Dorsolateral prefrontal cortex (tissue), 122 donors: ENCODE measurements at places on chromosomes 11 and 22.

DNA sequence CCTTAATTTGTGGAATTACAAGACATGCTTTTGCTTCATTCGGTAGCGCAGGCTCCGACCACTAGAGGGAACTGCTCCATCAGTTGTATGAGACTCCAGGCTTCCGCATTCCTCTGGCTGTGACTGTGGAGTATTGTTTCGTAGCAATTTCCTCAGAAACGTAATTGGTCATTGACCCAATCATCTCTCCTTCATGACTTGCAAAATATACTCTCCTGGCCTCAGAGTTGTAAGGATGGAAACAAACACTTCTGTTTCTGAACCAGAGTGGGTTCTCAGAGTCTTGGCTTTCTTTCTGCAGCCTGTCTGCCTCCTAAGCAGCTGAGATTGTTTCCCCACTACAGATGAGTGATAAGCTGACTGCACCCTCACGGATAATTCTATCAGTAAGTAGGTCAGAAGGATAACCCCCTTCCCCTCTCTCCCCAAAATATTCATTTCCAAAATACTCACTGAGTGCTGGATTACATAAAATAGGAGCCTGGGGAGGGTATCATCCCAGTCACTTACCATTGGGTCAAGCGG is 146.8 kb upstream of the ZC3H12C start:
- DNase-seq = peak; percentile 93

GRCh38 chr11:75673977-75674582 is 5.2 kb upstream of the MAP6 start:
- DNase-seq = no peak

DNA sequence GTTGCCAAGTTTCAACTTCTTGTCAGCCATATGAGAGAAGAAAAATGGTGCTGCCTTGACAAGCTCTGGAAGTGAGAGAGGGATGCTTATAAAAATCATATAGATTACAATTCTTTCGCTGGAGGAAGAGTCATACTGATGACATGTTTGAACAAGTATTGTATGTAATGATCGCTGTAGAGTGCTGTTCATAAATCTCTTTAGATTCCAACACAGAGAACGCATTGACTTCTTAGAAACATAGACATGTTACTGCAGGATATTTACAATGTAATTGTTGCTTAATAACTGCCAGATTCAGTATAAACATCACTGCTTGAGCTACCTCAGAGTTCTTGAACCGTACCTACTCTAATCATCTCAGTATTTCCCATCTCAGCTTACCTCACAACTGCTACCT is 571.6 kb downstream of the LUZP2 start:
- DNase-seq = no peak

DNA sequence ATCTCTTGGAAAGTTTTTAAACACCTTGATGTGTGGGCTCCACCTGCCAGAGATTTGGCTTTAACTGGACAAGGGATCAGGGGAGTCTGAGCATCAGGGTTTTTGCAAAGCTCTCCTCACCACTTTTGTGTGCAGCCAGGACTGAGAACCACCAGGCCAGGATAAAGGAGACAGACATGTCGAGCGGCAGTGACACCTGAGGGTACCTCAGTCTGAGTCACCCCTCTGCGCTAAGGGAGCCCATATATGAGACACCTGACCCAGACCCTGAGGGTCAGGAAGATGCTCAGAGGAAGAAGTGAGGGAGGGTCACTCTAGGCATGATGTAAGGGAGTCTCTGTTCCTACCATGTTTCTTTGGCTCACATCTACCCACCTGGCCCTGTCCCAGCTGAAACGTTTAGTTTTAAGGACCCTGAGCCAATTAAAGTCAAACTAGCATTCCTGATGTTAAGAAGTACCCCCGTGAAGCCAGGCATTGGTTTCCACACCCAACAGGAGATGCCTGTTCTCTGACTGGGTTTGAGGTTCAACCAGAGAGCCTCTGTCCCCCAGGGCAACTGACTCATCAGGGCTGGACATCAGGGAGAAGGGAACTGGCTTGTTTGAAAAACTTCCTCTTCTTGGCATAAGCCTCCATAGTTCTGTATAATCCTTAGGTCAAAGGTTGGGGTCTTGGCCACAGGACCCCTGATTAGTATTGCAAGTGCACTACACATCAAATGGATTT is 72.4 kb upstream of the BIRC3 start:
- DNase-seq = no peak

DNA sequence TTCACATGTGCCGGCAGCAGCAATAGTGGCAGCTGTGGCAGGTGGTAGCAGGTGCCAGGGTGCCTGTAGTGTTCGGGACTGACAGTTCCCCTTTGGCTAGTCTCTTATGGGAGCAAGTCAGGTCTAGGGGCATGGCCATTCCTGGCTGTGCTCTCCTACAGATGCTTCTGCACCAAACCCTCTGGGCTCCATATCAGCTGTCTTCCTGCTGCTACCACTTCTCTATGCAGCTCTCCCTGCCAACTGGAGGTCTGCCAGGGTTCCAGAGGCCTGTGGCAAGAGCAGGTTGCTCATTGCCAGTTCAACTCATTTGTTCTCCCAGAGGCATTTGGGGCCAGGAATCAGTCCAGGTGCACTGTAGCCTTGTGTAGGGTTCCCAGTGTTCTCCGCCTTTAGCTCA is 473.7 kb downstream of the JRKL start:
- no peak for DNase-seq

DNA sequence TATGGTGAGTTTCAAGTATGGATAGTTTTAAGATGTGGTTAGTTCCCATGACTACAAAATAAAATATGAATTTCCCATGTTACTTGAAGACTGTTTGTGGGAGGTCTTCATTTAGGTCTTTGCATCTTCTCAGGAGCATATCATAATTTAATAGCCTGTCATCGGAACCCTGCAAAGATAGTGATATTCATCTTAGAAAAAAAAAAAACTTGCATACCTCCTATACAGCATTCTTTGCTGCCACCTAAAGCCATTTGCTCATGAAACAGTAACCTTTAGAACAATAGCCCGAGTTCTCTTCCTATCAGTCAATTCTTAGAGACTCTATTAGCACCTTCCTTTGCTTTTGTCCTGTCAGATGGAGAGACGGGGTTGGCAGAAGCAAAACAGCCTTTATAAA is 75.3 kb downstream of the ARFGAP2 start:
- no peak for DNase-seq

GRCh38 chr11:14055936-14056335 is 93.4 kb downstream of the SPON1 start:
- DNase-seq = no peak

DNA sequence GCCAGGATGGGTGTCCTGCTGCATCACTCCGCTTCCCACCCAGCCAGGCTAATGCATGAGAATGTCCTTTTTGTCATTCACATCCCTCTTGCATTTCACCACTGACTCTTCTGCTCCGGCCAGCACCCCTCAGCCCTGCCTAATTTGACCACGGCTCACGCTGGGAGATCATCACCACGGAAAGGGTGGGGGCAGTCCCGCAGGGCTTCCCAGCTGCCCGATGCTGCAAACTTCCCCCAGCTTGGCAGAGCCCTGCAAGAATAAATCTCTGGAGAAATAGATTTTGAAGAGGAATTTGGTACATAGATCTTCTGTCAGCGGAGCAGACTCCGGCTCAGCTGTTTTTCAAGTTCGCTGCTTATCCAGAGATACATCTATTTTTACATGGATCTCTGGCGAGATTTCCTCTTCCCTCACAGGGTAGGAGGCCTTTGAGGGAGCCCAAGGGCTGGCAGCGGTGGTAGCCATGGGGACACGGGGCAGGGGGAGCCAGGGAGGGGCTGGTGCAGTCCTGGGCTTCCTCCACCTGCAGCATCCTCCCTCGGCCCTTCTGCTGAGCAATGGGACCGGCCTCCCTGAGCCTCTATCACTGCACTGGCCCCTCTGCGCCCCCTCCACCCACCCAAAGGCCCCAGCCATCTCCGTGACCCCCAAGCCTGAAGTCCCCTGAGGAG is 62.6 kb downstream of the BUD13 start:
- DNase-seq = no peak

DNA sequence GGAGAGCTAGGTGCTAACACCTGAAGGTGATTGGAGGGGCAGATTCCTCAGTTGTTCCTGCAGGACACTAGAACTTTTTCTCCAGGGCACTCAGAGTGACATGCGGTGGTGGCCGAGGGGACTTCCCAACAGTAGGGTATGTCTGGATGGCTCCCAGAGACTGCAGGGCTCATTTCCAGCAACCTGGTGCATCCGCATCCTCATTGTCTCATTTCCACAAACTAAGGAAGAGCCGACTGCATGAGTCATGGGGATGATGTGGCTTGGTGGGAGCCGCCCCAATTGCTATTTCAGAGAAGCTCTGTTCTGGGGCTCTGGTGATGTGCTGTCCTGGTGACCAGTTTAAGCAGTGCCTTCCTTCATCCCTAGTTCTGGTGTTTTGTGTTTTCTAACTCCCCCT is 2.8 kb upstream of the ROBO4 start:
- no peak for DNase-seq

- peak; percentile 66 for DNase-seq
Observed at GRCh38 chr11:111540114-111540936, at the start of gene LAYN. LAYN (plus strand) TSS chr11:111540720; CDS start chr11:111540844, 124 bp downstream.

DNA sequence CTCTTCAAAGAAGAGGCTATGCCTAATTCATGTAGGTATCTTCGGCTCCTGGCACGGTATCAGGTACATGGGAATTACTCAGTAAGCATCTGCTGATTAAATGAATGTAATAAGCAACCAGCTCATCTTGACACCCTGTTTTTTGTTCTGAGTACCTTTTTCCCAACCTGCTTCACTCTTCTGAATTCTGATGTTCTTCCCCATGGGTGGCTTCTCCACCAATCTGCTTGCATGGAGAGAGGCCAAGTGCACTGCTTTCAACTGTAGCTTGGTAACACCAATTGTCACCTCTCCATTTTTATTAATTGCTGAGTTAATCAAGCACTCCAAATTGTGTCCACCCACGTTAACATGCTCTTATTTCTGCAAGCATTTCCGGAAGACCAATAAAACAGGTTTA is 40.5 kb downstream of the LARGE1 start:
- DNase-seq = no peak

DNA sequence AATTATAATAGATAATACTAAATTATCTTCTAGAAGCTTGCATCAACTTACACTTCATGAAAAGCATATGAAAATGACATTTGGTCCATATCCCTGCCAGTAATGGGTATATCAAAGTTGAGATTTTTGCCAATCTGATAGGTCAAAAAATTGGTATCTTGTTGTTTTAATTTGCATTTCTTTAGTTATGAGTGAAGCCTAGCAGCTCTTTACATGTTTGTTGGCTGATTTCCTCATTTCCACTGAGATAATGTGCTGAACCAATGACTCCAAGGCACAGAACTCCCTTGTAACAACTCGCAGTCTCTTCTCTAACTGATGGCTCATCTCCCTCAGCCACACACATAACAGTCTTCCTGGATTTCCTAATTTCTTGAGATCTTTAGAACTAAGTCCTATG is 175.3 kb upstream of the SESN3 start:
- no peak for DNase-seq

DNA sequence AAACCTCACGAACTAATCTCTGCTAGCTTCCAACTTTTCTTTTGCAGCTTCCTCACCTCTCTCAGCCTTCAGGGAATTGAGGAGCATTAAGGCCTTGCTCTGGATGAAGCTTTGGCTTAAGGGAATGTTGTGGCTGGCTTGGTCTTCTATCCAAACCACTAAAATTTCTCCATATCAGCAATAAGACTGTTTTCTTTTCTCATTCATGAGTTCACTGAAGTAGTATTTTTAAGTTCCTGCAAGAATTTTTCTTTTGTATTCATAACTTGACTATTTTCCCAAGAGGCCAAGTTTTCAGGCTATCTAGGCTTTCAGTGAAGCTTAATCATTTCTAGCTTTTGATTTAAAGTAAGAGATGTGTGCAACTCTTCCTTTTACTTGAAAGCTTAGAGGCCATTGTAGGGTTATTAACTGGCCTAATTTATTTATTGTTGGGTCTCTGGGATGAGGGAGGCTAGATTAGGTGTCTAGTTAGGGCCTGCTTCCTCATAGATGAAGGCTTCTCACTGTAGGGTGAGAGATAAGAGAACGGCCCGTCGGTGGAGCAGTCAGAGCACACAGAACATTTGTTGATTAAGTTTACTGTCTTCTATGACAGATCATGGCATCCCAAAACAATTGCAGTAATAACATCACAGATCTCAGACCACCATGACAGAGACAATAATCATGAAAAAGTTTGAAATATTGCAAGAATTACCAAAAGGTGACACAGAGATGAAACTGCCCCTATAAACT is 33.2 kb downstream of the CSF2RB start:
- DNase-seq = no peak

DNA sequence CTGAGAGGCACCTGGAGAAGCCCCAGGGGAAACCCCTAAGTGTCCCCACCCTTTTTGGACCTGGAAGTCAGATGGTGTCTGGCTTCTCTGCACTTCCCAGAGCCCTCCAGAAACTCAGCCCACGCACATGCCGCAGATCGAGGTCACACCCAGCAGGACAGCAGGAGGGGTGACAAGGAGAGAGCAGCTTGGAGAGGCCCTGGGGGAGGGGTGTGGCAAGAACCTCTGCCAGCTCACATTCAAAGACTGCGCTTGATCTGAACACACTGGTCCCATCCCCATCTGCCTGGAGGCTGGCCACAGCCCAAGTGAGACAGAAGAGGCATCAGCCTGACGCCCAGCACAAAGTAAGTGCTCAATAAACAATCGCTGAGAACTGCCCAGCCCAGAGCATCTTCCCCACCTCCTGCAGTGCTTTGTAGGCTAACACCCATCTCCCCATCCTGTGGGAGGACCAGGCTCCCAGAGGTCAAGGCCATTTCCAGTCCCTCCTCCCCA is 21.4 kb downstream of the TMPRSS6 start:
- no peak for DNase-seq

DNA sequence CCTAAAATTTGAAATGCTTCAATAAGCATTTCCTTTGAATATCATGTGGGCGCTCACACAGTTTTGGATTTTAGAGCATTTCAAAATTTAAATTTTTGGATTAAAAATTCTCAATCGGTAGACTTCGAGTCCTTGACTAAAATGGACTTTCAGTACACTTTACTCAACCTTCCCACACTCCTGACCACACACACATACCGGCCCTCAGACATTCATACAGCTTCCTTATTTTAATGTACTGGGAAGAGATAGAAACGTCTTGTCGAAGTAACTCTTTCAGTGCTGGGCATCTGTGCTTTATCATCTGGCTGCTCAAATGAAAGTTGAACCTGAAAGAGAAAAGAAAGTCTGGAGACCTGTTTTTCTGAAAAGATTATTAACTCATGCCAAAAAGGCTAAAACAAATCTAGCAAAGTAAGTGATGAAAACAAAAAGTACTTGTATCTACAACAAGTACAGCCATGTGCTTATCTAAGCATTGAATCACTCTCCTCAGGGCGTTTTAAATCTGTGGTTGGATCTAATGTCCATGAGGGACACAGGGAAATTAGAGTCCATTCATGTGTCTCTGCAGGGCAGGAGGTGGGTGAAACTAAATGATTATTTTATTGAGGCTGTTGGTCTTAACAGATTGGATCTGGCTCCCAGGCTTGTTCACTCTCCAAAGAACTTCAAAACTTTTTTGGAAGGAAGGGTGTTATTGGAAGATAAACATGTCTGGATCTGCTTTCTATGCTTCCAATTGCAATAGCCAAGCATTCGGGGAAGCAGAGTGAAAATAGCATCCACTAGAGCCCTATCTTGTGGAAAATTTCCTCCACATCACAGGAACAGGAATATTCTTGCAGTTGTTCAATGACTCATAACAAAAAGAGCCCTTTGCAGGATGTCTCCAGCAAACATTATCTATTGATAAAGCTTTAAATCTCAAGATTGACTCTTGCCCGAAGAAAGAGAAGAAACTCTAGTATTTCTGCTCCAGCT is 47.0 kb downstream of the CARD18 start:
- DNase-seq = no peak

GRCh38 chr11:131228378-131228777 is 142.0 kb upstream of the NTM start:
- DNase-seq = no peak
